ENCODE measurements at places on chromosomes 4 and X.

DNA sequence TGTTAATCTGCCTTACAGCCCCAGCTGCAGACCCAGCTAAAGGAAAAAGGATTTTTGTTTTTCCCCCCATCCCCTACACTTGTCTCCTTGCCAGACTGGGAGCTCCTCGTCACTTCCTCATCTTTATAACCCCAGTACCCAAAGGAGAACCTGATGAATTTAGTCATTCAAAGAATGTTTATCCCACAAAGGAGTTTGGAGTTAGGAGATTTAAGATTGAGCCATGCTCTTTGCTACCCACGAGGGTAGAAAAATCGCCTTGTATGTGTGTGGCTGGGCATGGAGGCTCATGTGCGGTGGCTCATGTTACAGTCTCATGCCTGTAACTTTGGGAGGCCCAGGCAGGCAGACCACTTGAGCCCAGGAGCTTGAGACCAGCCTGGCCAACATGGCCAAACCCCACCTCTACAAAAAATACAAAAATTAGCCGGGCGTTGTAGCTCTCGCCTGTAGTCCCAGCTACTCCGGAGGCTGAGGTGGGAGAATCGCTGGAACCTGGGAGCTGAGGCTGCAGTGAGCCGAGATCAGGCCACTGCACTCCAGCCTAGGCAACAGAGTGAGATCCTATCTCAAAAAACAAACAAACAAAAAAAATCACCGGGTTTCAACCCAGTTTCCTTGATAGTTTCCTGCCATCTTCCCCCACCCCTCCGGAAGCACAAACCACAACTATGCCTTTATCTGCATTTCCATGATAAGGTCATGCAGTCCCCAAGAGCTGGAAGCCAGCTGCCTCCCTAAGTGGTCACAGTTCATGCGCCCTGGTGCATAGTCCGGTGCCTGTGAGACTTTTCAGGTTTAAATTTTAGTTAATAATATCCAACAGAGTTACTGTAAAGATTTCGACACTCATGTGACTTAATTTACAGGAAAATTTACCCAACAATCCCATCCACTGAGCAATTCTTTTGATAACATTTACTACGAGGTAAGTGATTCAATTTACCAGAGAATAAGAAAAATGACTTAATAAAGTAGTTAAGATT lies 1.5 kb downstream of the CFAP97 start:
- DNase-seq: no peak

GRCh38 chr4:8849266-8850073 lies 22.2 kb downstream of the HMX1 start:
- DNase-seq: no peak

DNA sequence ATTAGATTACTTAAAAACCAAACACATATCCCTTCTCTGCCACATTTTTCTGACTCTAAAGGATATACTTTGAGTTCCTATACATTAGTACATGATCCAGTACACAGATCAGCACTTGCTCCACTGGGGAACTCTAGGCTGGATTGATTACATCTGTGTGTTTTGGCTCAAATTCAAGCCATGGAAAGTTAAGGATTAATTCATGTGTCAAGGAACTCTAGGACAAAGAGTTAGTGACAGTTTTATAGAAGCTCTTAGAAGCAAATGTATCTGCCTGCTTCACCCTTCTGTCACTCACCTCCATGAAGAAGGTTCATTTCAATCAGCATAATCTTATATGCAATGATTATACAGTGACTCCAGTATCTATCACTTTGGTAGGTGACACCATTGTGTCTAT lies 43.2 kb downstream of the SCFD2 start:
- DNase-seq: no peak

GRCh38 chrX:67619253-67619652 lies 75.4 kb downstream of the AR start:
- DNase-seq: no peak

DNA sequence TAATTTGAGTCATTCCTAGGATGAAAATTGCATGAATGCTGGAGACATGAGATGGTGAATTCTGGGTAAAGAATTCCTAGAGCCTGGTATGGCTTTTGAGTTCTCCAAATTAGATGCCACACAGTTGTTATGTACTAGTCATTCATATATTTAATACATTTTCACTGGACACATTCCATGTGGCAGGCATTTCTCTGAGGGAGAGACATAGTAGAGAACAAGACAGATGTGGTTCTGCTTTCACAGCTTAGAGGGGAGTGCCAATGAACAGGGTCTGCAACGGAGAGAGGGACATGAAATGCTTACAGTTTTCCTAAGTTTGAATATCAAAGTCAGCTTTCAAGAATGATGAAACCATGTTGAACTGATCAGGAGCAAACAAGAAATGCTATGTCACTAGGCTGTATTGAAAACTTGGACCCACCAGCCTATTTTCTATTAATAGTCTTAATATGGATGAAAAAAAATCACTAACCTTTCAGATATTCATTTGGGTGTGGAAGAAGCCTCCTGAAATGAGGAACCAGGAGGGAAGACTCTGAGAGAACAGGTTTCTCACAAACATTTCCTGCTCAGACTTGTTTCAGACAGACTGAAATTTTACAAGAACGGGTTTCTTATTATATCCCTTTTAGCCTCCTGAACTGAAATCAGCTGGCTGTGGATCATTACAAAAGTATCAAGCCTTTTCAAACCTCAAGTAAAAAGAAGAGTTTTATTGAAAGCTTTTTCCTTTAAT lies 276.0 kb upstream of the TET2 start:
- no peak for DNase-seq

GRCh38 chr4:164359881-164360280 lies 394.1 kb upstream of the SMIM31 start:
- no peak for DNase-seq

- no peak for DNase-seq
Observed at GRCh38 chrX:134258202-134258601, 21.2 kb downstream of the CCDC160 start.

DNA sequence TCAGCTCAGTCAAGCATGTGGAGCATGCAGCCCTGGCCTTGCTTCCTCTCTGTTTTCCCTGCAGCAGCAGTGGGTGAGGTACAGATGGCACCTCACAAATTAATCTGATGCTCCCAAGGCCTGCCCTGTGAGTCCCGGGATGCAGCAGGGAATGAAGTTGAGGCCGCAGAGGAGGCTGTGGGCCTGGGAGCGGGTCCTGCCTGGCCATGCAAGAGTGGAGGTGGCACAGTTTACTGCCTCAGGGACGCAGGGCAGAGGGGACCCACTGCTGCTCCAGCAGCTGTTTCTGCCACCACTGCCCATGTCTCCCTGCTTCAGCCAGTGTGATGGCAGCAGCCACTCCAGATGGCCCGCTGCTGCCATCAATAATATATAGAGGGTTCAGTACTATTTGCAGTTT lies 474.6 kb downstream of the EPHA5 start:
- DNase-seq: no peak

- no peak for DNase-seq
Observed at GRCh38 chr4:112645541-112646329, 8.8 kb downstream of the LARP7 start.

- DNase-seq: no peak
Observed at GRCh38 chr4:6920171-6920570, 10.5 kb downstream of the TBC1D14 start.

- DNase-seq: no peak
Observed at GRCh38 chr4:41319553-41319952, 62.8 kb downstream of the UCHL1 start.

DNA sequence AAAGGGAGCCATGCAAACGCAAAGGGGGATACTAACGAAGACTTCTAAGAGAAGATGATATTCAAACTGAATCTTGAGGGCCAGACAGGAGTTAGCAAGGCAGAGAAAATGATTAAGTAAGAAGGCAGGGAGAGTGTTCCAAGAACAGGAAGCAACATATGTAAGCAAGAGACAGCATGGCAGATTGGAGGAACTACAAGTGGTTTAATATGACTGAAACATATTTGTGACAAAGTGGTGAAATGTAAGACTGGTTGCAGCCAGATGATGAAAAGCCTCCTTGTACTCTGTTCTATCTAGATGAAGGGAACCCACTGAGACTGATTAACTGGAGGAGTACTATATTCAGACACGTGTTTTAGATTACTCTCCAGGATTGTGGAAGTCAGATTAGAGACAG lies 116.6 kb upstream of the DIAPH2 start:
- no peak for DNase-seq

DNA sequence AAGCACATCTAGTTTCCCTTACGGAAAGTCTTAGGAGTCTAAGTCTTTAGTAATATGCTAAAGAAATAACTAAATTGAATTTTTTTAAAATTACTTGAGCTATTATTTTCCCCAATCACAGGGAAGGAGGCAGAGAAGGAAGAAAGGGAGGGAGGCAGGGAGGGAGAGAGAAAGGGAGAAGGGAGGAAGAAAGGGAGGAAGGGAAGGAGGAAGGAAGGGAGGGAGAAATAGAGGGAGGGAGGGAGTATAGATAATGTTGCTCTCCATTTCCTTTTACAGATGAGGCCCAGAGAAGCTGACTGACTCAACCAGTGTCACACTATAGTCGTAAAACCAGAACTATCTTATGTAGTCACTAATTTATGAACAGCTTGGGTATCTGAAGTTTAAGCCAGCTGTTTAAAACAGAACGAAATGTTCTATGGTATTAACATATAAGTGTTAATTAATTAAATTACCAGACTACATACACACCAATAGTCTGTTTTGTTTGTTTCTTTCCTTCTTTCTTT lies 14.6 kb downstream of the SH3RF1 start:
- DNase-seq: no peak

DNA sequence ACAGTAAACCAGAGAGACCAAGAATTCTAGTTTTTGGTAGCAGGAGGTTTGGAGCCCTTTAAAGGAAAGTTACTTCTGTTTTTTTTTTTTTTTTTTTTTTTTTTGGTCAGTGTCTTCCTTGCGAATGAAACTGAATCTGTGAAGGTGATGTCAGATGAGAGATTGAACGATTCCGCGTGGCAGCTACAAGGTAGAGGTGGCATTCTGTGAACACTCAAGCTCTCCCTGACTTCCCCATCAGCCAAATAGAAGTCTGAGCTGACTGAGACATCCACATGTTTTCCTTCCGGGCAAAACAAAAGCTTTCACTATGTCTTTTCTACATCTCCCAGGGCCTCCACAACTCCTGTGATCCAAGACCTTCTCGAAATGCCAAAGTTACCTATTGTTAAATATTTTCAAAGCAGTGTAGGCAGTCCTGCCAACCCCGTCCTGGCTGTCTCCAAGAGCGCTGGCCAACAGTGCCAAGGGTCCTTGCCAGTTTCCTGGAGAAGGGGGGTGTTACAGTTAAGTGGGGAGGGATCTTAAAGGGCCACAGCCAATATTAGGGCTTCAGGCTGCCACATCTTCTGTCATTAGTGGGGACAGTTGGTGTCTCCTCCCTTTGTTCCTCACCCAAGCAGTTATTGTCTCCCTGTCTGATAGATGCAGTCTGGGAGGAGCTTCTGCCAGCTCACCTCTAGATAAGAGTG lies 102.9 kb upstream of the SLC34A2 start:
- no peak for DNase-seq

DNA sequence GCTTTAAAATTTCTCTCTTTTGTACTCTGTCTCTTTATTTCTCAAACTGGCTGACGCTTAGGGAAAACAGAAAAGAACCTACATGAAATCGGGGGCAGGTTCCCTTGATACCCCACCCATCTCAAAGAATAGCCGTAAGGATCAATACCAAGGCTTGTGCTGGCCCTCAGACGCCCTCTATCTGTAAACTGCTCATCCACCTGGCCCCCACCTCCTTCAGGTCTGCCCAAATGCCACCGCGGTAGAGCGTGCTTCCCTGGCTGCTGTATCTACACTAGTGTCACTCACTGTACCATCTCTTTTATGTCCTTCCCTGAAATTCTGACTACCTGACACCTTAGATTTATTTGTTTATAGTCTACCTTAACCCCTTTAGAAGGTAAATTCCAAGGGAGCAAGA lies 62.8 kb downstream of the SMIM20 start:
- DNase-seq: no peak

DNA sequence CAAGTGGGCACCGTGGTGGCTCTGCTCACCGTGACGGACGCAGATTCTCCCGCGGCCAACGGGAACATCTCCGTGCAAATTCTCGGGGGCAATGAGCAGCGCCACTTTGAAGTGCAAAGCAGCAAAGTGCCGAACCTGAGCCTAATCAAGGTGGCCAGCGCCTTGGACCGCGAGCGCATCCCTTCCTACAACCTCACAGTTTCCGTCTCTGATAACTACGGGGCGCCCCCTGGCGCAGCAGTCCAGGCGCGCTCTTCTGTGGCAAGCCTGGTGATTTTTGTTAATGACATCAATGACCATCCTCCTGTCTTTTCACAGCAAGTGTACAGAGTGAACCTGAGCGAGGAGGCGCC lies 2.7 kb downstream of the FAT4 start:
- DNase-seq: peak; percentile 22

DNA sequence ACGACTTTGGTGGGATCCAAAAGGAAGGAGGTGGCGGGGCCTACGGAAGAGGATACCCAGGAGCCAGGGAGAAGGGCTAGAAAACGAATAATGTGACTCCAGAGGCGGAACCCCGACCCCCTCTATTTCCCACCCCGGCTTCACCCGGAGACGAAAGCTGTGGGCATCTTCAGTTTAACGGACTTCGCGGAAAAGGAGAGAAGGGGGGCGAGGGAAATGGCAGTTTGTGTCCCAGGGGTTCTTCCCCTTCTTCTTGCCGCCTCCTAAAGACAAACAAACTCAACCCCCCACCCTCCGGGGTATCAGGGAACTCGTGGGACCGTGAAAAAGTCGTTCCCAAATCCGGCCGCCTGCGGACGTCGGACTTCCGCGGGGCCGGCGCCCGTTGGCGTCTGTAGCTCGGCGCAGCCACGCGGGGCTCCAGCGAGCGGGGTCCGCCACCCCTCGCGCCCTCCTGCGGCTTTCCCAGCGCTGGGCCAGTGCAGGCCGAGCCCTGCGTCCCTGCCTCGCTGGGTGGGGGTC lies 3.6 kb upstream of the LEF1 start:
- no peak for DNase-seq

GRCh38 chr4:183618681-183619080 lies 40.3 kb downstream of the RWDD4 start:
- DNase-seq: no peak

DNA sequence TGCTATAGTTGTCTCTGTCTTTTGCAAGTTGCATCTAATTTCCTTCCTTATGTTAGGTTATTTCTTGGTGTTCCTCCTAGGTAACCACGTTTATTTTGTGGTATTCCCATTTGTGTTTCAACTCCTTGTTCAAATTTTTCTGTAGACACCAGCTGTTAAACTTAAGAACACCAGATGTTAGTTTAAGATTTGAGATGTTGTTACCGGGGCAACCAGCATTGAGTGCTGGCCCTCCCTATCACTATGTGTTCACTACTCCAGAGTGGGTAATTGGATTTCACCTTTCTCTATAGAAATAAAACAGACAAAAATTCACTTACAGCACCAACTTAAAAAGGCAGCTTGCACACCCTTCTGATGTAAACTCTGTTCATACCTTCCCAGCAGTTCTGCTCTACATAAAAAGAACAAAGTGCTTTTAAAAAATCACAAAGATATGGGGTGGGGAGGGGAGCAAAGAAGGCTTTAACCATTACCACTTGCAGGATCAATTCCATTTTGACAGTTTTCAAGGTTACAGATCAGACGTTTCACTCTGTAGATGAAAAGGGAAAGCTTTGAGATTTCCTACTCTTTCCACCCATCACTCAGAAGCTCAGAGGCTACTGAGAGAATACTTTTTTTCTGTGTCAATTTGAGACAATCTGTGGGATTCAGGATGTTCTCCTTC lies 82.9 kb downstream of the DKK2 start:
- DNase-seq: no peak

- DNase-seq: no peak
Observed at GRCh38 chr4:76376534-76376933, 44.4 kb downstream of the CCDC158 start.
